ENCODE measurements at places on chromosomes 2 and 18. TPM values are rescaled to one million over a fixed set of nuclear protein-coding genes. Genes with fewer than 3 reads are reported as not detected.

DNA sequence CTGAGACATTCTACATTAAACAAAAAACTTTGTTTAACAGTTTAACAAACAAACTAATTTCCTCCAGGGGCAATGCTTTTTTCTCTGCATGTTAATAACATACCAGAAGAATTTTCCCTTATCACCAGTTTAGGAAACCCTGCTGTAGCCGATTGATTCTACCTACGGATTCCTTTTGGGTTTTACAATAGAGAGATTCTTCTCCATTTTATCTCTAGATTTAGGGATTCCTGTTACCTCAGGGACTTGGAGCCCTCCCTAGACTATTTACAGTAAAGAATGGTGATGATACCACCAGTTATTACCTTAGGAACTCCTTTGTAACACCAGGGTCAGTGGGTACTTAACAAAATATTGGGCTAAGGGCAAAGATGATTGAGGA lies 5.3 kb upstream of the ERICH2 start:
- no peak for DNase-seq

DNA sequence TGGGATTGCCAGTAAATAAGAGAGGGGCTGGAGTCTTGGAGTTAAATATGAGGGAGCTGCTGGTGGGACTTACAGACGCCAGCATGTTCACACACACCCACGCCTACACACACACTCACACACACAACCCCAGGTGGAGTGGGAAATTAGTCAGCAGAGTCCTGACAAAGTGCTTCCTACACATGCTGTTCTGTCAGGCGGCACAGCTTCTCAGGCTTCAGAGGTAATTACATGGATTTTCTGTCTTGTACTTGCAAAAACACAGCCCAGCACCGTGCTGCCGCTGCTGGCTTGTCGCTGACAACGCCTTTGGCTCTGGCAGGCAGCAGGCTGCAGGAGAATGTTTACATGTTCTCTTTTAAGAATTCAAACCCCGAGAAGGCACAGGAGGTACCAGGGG lies 1186.3 kb upstream of the CELF4 start:
- DNase-seq = no peak

- DNase-seq = no peak
These were observed 5.4 kb upstream of the NCKAP5 start for GRCh38 chr2:133573491-133574162.

DNA sequence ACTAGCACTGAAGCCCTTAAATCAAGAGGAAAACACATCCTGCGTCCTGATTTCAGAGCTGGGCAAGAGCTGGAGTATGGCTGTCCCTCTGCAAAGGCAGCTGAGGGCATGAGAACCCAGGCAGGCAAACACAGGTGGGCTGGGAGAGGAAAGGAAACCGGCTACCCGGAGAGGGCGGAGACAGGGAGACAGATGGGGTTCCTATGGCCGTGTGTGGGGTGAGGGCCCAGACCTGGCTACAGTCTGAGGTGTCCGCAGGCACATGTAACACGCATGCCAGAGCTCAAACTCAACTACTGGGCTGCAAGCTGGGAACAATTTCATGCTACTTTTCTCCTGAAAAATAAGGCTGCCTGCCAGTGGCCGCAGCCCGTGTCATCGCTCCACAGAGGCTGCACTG lies 2.7 kb downstream of the COPS9 start:
- no peak for DNase-seq

DNA sequence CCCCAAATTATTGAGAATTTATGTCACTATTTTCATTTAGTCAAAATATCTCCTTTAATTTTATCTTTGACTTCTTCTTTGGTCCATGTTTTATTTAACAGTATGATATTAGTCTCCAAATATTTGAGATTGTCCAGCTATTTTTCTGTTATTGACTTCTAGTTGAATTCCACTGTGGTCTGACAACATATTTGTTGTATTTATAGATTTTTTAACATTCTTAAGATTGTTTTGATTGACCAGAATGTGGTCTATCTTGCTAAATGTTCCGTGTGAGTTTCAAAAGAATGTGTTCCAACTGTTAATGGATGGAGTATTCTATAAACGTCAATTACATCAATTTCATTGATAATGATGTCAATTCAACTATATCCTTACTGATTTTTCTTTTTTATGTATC lies 1452.1 kb downstream of the SUCLG1 start:
- DNase-seq = no peak

- DNase-seq = no peak
These were observed 658.9 kb upstream of the NXPH2 start for GRCh38 chr2:139439100-139439499.

Gene KCNG3
- total RNA-seq = not detected
